ENCODE measurements at places on chromosomes 7 and 10.

- DNase-seq = no peak
Measured at GRCh38 chr7:43847496-43847895, 21.8 kb downstream of the MRPS24 start.

GRCh38 chr7:128405471-128406313, 4.1 kb downstream of the IMPDH1 start:
- peak; percentile 86 for DNase-seq

DNA sequence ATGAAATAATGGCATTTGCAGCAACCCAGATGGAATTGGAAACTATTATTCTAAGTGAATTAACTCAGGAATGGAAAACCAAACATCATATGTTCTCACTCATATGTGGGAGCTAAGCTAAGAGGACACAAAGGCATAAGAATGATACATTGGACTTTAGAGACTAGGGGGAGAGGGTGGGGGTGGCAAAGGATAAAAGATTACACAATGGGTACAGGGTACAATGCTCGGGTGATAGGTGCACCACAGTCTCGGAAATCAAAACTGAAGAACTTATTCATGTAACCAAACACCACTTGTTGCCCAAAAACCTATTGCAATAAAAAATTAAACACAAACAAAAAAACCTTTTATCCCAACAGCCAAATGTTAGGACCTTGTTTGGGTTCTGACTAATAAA, 17.8 kb downstream of the AGMO start:
- DNase-seq = no peak

DNA sequence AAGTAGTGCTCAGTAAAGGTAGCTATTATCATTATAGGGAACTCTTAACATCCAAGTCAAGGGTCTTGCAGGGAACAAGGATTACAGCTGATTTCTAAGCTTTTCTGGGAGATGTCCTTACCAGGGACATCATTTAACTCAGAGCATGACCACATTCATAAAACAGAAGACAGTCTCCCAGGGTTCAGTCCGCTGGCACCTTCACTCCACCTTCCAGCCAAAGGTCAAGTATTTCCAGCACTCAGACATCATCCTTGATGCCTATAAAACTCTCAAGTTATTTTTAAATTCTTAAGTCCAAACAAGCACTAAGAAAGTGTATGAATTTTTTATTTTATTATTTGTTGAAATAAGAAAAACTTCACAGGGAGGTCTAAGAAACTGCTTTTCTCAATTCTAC, 119.7 kb upstream of the KMT2E start:
- no peak for DNase-seq

DNA sequence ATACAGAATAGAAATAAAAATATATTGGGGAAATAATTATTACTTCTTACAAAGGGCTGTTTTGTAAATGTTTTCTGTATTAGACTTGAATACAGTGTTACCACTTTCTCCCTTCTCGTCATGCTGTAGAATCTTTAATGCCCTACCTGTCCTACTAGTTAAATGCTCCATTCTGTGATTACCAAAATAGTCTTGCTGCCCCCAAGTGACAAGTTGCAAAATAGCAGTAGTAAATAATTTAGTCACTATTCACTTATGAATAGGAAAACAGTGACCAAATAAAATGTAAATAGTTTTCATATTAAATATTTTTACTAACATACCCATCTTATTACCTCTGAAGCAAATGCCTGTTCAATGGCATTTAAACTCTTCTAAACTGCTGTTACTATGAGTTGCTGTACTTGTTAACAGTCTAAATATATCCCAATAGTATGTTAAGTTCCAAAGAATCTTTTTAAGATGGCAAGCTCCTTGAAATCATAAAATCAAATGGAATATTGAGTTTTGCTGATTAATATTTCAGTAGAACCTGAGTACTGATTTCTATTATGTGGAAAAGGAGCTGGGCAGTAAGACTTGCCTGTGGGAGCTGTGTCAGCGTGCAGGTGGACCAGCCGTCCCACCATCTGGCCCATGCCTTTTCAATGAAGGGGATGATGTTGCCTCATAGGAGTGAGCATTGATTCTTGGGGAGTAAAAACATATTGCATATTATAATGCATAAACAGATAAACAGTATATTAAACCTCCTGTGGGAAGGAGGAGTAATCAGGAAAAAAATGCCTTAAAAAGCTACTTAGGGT, 18.1 kb upstream of the OIT3 start:
- no peak for DNase-seq

GRCh38 chr7:85033263-85033662, 153.6 kb downstream of the SEMA3D start:
- no peak for DNase-seq

DNA sequence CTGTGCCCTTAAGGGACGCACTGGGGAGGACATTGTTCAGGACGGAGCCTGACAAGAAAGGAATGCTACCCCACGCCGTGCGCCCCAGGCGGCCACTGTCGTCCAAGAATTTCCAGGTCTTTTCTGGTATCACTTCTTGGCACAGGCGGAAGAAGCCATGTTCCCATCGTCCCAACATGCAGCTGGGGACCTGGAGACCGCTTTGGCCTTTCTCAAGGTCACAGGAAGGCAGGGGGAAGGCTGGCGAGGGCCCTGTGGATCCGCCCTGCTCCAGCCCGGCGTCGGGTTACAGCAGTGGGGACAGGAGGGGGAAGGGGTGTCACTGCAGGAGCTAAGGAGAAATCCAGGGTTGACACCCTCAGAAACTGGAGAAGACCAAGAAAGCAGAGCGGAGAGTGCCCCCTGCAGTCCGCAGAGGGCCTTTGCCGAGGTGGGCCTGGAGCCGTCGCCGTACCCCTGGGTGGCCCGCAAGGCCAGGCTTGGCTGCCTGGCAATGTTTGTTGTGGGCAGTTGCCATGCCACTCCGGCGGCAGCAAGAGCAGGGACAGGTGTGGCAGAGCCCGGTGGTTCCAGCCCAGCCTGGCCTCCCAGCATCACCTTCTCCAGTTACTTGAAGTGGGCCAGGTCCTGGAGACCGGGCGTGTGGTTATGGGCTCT, 104.1 kb downstream of the LHPP start:
- DNase-seq = no peak

- no peak for DNase-seq
Measured at GRCh38 chr10:72946963-72947362, 7.6 kb downstream of the PLA2G12B start.

GRCh38 chr7:2958416-2959102, 85.1 kb downstream of the CARD11 start:
- peak; percentile 53 for DNase-seq

GRCh38 chr10:126734015-126734414, 63.5 kb upstream of the C10orf90 start:
- peak; percentile 20 for DNase-seq

GRCh38 chr10:71776481-71776925, 3.2 kb upstream of the VSIR start:
- no peak for DNase-seq

DNA sequence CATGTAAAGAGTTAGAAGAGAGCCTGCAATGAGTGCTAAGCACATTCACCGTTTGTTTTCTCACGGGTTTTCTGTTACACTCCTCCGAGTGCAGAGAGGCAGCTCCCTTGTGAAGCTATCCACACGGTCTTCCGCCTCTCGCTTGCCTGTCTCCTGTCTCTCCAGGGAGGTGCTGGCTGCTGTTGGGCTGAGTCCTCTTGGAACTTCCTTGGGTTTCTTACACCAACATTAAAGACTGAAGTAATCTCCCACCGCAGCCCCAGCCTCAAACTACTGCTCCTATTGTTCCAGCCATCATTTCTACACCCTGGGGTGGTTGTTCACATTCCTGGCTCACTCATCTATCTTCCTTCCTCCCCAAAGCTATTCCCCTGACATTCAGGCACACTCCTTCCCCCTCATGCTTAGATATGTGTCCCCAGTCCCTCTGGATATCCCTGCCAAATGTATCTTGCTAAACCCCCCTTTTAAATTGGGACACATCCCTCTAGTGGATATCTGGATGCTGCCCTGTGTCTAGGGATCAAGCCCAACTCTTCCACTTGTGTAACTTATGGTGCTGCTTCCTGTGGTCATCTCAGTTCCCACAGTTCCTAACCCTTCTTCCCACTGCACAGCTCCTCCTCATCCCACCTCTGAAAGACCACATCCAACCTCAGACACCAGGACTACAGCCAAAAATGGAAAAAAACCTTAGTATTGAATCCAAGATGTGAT, 14.1 kb downstream of the ESYT2 start:
- DNase-seq = no peak

DNA sequence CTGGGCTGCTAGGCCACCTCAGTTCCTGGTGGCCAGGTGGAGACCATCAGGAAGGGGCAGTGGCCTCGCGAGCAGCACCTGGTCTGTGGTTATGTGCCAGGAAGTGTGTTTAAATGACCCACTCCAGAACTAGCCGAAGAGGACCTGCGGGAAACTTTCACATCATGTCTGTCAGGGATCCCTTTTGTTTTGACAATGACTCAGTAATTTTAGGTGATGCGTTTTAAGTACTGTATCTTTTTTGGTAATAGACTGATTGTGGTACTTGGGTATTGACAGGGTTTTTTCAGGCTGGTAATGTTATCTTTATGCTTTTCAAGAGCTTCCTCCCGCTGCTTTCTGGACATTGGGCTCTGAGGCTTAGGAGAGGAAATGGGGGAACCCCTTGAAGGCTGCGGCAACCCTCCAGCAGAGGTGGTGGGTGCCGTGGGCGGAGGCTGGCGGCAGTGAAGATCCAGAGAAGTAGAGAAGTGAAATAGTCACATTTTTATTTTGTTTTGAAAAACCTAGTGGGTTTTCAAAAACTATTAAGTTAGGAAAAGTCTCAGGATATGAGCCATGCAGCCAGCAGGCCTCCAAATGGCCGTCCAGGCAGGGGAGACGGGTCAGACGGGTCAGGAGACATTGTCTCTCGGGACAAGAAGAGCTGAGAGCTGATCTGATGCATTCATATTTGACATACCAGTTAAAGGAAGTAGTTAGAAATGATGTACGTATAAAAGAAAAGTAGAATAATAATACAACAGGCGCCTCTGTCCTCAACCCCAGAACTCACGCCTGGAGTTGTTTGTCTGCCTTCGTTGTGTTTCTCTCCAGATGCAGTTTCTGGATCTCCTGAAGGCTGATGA, 27.7 kb downstream of the PPP2R2D start:
- no peak for DNase-seq

DNA sequence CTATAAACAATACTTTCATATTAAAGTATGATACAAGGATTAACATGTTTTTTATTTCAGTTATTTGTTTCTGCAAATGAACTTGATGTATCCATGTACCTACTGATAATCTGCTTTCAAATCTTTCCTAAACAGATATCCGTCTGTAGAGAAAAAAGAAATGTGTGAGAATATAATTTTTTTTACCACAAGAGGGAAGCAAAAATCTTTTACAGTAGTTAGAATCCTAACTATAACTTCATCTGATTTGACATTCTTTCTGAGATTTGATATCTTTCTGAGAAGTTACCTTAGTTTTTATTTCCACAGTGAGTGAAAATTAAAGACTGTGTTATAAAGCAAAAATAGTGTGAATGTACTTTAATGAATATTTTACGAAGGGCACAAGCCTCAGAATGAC, 203.9 kb upstream of the PCLO start:
- DNase-seq = no peak

DNA sequence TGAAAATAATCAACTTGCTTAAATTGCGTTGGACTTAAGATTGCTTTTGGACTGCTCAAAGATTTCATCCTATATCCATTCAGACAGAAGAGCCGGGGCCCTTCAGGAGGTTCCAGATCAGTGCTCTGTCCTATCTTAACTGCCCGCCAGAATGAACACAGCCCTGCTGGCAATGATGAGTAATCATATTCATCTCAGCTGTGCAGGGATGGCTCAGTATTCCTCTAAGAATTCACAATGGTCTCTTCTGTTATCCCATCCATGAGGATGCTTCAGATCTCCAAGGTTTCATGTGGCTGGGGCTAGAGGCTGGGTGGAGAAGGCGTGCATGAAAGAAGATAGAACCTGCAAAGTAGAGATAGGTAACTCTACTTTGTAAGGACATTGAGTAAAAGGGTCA, 80.0 kb upstream of the NPVF start:
- no peak for DNase-seq
